ENCODE measurements at places on chromosomes 5 and 9.
A peak's percentile ranks its signal among the peaks of the same experiment; 100 is the strongest.

DNA sequence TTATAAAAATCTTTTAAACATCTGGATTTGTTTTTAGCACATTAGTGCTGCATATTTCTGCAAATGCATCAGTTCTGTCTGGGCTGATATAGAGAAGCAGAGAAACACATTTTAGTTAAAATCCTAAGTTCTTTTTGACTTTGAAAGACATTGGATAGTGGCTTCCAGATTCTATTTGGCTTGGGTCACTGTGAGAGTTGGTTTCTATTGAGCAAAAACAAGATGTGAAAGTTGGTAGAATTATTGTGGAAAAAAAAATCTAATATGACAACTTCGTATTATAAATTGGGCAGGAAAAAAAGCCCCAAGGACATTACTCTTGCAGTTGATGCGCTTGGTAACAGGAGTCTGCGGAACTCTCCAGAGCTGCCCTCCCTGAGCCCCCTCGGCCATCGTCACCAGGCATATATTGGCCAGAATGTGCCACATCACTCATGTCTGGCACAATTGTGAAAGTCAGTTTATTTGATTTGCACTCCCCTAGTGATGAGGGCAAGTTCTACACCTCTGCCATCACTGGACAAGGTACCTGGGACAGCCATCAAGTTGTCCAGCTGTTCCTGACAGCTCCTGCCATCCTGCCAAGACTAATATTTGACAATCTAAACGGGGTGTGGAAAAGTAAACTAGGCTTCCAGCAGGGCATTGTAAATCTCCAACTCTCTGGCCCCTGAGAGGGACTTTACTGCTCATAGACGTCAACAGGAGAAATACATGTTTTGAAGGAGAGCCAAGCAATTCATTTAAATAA lies 334.5 kb downstream of the TENT4A start:
- DNase-seq, result peak; percentile 12

GRCh38 chr9:78871452-78872331 lies 574.8 kb downstream of the PSAT1 start:
- DNase-seq, result no peak

GRCh38 chr5:76964060-76964459 lies 11.2 kb downstream of the CRHBP start:
- DNase-seq, result no peak

- no peak for DNase-seq
These were observed at the start of gene PSD2 for GRCh38 chr5:139795074-139796001. Gene PSD2, plus strand, starts transcription at chr5:139795808. Its CDS starts 13,633 bp downstream, at chr5:139809441.

DNA sequence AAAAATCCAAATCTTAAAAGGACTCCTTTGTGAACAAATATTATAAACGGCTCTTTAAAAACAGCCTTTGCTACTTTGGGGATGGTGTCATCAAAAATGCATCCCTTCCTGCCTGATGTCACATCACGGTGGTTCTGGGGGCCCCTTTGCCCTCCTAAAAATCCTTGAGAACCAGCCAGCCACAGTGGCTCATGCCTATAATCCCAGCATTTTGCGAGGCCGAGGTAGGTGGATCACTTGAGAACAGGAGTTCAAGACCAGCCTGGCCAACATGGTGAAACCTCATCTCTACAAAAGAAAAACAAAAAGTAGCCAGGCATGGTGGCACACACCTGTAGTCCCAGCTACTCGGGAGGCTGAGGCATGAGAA lies 43.9 kb downstream of the FNBP1 start:
- no peak for DNase-seq

DNA sequence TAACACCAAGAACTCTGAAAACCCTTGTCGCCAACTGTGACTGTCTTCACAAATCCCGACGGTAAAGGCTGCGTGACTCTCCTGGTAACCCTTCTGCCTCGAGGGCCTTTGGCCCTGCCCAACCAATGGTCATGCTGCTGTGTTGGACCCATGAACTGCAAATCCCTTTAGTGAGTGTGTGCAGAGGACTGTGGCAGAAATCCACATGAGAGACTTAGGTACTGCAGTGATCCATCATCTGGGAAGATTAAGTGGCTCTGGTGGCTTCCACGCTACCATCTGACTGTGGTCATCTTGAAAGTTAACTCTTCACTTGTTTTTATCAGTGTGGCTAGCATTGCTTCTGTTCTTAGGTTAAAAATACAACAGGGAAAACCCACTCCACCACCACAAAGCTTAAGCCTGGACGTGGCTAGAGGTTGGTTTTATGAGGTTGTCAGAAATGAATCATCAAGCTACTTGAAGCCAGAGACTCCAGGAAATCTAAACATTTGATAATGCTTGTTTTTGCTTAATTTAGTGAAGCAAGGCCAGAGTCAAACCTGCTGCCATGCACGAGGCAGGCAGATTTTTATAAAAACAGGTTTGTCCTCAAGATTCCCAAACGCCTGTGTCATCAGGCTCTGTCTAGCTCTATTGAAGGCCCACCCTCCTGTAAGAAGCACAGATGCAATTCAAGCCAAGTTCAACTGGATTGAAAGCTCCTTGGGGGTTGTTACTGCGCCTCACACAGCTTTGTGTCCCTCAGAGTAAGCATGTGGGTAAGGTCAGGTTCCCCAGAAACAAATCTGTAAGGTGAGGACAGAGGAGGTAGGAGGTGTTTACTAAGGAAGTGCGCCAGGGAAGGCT lies 52.7 kb upstream of the ERCC6L2 start:
- no peak for DNase-seq

GRCh38 chr9:122334916-122335315 lies 35.9 kb upstream of the PTGS1 start:
- no peak for DNase-seq

GRCh38 chr5:1202798-1203185 lies 1.4 kb downstream of the SLC6A19 start:
- no peak for DNase-seq

- no peak for DNase-seq
These were observed 74.7 kb downstream of the PPARGC1B start for GRCh38 chr5:149804478-149805450.

DNA sequence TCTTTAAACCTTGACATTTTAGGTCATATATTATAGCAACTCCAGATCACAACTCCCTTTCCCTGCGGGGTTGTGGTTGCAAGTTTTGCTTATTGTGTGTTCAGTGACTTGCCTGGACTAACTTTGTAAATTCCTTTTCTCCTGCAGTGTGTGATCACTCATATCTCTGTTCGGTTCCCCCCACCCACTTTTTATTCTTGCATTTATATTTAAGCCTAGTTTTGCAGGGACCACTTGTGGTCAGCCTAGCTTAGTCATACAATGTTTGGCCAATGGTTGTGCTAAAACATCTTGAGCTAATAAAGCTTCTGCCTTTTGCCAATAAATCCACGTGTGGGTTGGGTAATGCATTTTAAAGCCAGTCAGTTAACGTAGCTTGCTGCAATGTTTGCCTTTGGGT lies 146.5 kb upstream of the IRX4 start:
- DNase-seq, result no peak

DNA sequence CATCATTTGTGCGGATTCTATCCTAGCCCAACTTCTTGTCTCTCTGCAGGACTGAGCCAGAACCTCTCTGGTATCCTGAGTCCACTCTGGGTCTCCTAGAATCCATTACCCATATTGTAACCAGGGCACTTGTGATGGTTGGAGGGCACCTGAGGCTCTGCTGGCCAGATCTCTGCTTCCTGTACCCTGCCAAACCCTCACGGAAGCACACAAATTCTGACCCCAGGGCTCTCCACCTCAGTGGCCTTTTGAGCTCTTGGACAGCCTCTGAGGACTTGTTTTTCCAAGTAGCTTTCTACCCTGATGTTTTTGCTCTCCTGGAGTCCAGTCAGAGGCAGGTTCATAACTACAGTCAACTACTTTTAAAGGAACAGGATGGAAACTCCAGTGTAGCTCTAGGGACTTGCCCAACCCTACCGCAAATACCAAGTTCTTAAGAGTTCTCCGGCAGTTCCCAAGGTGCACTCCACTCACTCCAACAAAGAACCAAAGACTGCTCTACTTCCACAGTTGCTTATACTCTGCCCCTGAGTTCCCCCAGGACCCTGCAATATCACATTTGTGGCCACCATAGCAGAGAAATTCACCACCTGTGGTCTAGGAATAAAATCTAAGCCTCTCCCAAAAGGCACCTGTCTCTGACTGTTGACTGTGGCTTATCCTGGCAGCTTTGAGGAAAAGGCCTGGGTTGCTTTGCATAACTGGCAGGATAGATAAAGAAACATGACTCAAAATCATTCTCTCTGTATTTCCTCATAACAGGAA lies 9.6 kb downstream of the PIP5K1B start:
- DNase-seq, result no peak

DNA sequence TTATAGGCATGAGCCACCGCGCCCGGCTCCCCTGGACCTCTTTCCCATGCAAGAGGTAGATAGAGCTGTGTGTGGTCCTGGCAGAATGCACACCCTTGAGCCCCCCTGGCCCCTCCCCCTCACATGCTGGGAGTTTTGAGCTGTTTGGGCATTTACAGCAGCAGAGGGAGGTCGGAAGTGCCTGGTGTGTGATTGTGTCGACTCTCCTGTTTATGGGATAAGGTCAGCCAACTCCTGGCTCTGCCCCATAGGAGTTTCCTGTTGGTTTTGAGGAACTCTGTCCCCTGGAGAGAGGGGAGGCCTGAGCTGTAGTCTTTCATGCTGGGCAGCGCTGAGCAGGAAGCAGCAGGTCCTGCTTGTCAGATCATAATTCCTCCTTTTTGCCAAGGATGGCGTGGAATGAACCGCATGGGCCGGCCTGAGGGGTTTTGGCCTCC lies 6.0 kb downstream of the LRRC8A start:
- no peak for DNase-seq

All from HepG2 (cell line).